Upper lobe of left lung (tissue), 6 donors: ENCODE measurements at places on chromosomes 11 and 22. TPM values are rescaled to one million over a fixed set of nuclear protein-coding genes. Genes with fewer than 3 reads are reported as not detected.

SPTBN2 gene
- total RNA-seq, result 9.3 TPM

GRCh38 chr22:44860311-44860710 is 107.9 kb downstream of the ARHGAP8 start:
- no peak for DNase-seq

- peak; percentile 82 for DNase-seq
Observed at GRCh38 chr11:69817265-69818230, 1.7 kb downstream of the FGF3 start.

DNA sequence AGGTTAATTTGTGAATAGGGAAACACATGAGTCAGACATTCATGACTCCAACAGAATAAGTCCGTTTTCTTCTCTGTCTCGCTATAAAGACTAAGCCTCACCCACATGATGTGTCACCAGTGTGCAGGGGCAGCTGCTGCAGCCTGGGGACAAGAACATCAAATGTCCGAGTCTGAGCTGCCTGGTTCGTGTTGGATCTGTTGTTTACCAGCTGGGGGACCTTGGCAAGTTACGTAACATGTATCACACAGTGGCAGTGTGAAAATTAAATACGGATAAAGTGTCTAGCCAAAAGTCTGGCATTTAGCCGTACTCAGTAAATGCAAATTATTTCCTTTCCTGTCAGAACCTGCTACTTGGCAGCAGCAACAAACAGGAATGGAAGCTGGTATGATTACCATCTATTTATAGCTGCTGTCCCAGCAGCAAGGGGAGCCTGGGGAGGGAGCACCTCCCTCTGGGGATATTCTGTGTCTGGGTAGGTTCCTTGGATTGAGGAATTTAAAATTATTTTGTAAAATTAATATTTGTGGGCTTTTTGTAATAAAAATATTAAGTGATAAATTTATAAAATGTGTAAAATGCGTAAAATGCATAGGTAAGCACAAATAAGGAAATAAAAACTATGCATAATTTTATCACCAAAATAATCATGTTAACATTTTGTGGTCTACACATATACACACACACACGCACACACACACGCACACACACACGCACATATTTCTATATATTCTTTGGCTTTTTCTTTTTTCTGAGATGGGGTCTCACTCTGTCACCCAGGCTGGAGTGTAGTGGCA is 1.3 kb upstream of the CLDN25 start:
- no peak for DNase-seq

MS4A15 gene
- total RNA-seq, result 130 TPM

OR5A1 gene
- not detected for total RNA-seq

DNA sequence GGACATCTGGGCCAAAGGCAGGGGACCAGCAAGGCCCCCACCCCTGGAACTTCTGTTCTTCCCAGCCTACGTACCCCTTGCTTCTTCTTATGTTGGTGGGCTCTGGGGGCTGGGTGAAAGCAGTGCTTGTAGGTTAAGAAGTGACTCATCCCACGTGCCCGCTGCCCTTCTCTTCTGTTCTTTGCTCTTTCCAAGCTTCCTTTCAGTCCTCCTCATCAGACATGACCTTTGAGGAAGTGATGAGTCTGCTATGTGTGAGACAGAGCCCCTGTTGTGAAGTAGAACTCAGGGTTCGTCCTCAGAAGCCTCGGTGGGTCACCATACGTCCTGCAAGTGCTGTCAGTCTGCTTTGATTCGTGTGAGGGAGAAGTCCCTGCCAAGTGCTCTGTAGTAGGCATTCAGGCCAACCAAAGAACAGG is 12.7 kb downstream of the MED15 start:
- no peak for DNase-seq

PDXP gene
- 9.1 TPM for total RNA-seq

NLRP14 gene
- not detected for total RNA-seq

DNA sequence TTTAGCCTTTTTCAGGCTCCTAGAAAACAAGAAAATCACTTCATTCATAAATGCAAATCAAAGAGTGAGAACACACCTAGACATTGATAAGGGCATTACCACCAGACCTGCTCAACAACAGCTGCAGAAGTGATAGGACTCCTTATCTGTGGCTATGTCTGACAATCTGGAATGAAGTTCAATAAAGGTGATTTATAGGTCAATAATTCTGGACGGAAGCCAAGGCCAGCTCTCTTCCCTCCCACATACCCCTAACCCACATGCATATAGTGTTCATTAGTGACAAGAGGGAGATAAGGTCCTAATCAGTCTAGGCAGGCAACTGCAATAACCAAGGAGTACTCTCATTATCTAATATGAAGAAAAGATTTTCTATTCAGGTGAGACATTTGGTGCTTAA is 111.3 kb downstream of the ETS1 start:
- no peak for DNase-seq

TRIM49C gene
- total RNA-seq, result not detected

GRCh38 chr11:2549876-2550605 is 105.2 kb downstream of the KCNQ1 start:
- DNase-seq, result no peak
